ENCODE measurements at places on chromosomes 7 and 10. TPM values are rescaled to one million over a fixed set of nuclear protein-coding genes. Genes with fewer than 3 reads are reported as not detected.

The SPACDR gene
- 0.71 TPM for total RNA-seq

The MGMT gene
- 17.5 TPM for total RNA-seq

The IDI2 gene
- not detected for total RNA-seq

The ANKRD7 gene
- total RNA-seq = not detected

The SYT15 gene
- total RNA-seq = 0.15 TPM

The HECTD2 gene
- total RNA-seq = 49.2 TPM

The PAPOLB gene
- total RNA-seq = not detected

The AKR1E2 gene
- 3.4 TPM for total RNA-seq

The SLC16A9 gene
- 48.5 TPM for total RNA-seq
